Endothelial cell of coronary artery (primary cell): ENCODE measurements at places on chromosomes 11 and 22. TPM values are rescaled to one million over a fixed set of nuclear protein-coding genes. Genes with fewer than 3 reads are reported as not detected.

Gene TENM4
- under 0.01 TPM in 2 replicates for total RNA-seq

Gene ZNF215
- 5.2 and 5.4 TPM in 2 replicates for total RNA-seq

Gene LRP4
- 0.66 and 0.90 TPM in 2 replicates for total RNA-seq

Gene RNASEH2C
- 47.5 and 48.0 TPM in 2 replicates for total RNA-seq

Gene FGF4
- not detected in 2 replicates for total RNA-seq

Gene SYT8
- 0.09 TPM in 1 of 2 replicates, not detected in the other for total RNA-seq

Gene RAG2
- total RNA-seq = not detected in 2 replicates

Gene L3MBTL2
- total RNA-seq = 22.6 and 27.8 TPM in 2 replicates

Gene ALDH3B1
- total RNA-seq = 0.09 and 9.6 TPM in 2 replicates

Gene OR51B5
- total RNA-seq = not detected in 2 replicates

Gene MMP13
- total RNA-seq = not detected in 2 replicates

Gene EMID1
- not detected in 2 replicates for total RNA-seq

Gene CD3E
- not detected in 2 replicates for total RNA-seq

Gene KRTAP5-2
- total RNA-seq = not detected in 2 replicates

Gene LYVE1
- 0.19 and 0.54 TPM in 2 replicates for total RNA-seq

Gene DEUP1
- total RNA-seq = not detected in 2 replicates

Gene MYRF
- total RNA-seq = 0.27 and 4.0 TPM in 2 replicates

Gene MS4A14
- total RNA-seq = not detected in 2 replicates

Gene PIWIL4
- total RNA-seq = 0.18 and 1.0 TPM in 2 replicates

Gene UQCC3
- 12.2 and 12.8 TPM in 2 replicates for total RNA-seq

Gene UPK3A
- total RNA-seq = not detected in 2 replicates

Gene SEZ6L
- not detected in 2 replicates for total RNA-seq

Gene OR52E8
- not detected in 2 replicates for total RNA-seq
